ENCODE measurements at places on chromosomes 12 and 14.

DNA sequence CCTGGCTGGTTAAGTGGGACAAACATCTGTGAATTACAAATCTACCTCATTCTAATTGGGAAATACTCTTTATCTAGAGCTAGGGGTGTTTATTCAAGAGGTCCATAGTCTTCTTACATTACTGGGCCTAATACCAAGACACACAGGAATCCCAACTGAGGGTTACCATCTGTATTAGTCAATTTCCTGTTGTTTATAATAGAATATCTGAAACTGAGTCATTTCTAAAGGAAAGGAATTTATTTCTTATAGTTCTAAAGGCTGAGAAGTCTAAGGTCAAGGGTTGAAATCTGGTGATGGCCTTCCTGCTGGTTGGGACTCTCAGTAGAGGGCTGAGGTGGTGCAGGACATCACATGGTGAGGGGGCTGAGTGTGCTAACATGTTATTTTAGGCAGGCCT is 36.0 kb downstream of the RTRAF start:
- DNase-seq: no peak

DNA sequence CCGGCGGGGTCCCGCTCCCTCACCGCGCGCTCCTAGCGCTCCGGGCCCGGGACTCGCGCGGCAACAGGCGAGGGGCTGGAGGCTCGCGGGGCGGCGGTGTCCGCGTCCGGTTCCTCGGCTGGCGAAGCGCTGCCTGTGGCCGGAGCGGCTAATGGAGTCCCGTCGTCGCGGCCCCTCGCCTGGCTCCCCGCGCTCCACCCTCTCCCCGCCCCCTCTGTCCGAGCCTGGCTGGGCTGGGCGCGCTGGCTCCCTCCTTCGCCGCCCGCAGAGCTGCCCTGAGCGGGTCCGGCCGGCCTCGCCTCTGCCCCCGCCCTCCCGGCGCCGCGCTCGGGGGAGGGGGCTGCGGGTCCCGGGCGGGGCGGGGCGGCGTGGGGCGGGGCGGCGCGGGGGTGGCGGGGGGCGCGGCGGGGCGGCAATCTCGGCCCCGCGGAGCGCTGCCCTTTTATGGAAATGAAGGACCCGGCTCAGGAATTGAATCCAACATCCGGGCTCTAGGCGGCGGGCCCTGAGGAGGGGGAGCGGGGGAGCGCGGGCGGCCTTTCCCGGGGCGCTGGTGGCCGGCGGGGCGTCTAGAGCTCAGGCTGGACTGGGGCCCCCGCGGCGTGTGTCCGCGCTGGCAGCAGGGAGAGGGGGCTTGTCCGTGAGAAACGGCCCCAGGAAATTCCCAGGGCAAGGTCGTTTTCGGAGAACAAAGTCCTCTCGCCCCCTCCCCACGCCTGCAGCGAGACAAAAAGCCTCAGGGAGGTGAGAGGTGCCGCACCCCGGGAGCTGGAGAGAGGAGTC is at the start of gene FERMT2:
Gene FERMT2, minus strand, starts transcription at position 153 of the 783 bp plus-strand sequence. CDS start 482 bp downstream, outside the sequence.
- DNase-seq: no peak

DNA sequence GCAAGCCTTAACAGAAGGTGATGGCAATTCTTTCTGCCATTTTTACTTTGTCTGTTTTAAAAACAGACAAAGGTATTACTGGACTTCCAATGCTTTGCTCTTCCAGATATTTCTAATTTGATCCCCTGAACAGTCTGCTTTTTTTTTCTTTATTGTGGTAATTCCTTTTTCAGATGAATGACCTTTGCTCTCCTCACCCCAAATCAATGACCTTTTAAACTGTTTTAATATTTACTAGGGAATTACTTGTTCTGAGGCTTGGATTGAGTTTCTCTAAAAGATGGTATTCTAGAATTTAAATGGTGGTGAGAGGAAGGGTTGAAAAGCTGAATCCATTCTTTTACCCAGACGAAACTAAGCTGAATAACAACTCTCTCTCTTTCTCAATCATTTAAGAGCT is 2.3 kb upstream of the MGST1 start:
- DNase-seq: no peak

DNA sequence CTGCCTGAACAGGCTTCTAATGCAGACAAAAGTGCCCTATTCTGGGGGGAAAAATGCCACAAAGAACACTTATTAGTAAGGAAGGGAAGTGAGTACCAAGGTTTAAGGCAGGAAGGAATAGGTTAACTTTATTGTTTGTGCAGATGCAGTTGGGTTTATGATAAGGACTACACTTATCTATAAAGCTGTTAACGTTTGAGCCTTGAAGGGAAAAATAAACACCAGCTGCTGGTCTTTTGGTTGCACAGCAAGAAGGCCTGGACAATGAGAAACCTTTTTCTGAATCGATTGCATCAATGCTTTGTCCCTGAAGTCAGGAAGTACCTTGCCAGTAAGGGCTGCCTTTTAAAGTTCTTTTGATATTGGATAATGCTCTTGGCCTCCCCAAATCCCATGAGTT is 407.8 kb downstream of the ATP23 start:
- DNase-seq: no peak

GRCh38 chr12:124610629-124611558 is 43.5 kb upstream of the NCOR2 start:
- no peak for DNase-seq
